ENCODE measurements at places on chromosomes 11 and 22. TPM values are rescaled to one million over a fixed set of nuclear protein-coding genes. Genes with fewer than 3 reads are reported as not detected.

DNA sequence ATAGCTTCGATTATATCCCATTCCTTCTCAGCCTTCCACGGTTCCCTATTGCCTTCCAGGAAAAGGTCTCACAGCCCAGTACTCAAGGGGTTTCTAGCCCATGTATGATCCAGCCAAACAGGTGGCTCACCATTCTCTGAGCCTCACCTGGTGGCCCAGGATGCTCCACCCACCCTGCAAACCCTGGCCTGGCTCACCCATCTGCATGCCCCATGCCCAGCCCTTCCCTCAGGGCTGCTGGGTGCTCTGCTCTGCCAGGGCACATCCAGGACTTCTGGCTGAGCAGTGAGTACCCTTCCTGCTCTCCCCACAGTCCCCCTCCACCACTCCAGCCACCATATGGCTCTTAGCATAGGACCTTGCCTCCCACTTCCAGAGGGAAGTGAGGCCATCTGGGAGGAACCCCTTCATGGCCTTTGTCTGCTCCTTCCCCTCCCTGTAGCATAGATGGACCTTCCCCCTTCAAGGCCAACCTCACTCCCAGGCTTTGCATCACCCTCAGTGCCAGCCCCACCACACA is 5.8 kb upstream of the RCOR2 start:
- no peaks in the 10 kb centered on the region for H3K36me3 ChIP-seq
- DNase-seq: no peak
- peaks cover 29% of the 10 kb centered on the region for H3K27me3 ChIP-seq

- H3K4me3 ChIP-seq: no peak overlapping the region
- DNase-seq: no peak
- H3K36me3 ChIP-seq: no peaks in the 10 kb centered on the region
- no peaks in the 10 kb centered on the region for H3K4me1 ChIP-seq
- no peaks in the 10 kb centered on the region for H3K27me3 ChIP-seq
Measured at GRCh38 chr11:64621283-64622019, 30.4 kb downstream of the SLC22A12 start.

DNA sequence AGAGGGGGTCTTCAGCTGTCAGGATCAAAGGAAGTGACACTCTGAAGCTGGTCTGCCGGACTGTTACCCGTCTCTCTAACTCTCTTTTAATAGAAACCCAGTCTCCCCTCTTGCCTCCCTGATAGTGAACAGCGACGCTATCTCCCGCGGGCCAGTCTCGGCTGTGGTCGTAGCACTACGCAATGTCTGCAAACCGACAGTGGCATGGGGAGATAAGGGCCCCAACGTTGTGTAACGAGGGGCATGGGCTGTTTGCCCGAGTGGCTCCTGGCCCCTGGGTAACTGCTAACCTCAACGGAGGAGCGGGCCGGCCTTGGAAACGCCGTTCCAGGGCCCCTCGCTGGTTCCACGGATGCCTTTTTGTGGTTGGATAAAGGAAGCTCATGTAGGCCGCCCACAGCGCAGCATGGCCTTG is 23.3 kb downstream of the ZBTB16 start:
- H3K27ac ChIP-seq: no peak overlapping the region
- H3K27me3 ChIP-seq: peaks cover 29% of the 10 kb centered on the region
- peaks cover 62% of the 10 kb centered on the region for H3K4me1 ChIP-seq
- DNase-seq: no peak

Gene TSSK2
- total RNA-seq: not detected

DNA sequence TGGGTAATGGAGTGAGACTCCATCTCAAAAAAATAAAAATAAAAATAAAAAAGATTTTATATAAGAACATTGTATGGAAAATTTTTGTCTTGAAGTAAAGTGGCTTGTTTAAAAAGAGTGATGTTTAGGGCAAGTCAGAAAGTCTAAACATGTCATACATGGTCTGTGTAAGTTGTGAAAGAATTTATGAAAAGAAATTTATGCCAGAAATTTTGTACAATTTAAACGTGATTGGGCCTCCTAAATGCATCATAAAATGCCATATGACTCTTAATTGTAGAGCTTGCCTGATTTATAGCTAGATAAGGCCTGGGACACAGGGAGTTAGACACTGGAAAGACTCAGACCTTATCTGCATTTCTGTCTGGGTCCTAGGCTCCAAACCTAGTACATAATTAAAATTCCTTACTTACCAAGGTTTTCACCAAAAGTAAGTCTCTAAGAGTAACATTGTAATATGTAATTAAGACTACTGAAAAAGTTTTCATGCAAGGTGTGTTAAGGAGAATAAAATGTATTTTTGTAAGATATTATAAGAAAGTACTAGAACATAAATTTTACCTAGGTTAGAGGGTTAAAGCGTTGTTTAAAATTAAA is 110.5 kb downstream of the AASDHPPT start:
- H3K4me1 ChIP-seq: no peaks in the 10 kb centered on the region
- no peak for DNase-seq
- no peak overlapping the region for H3K4me3 ChIP-seq
- no peaks in the 10 kb centered on the region for H3K27me3 ChIP-seq

Gene UPB1
- 0.11 TPM for total RNA-seq

- H3K27ac ChIP-seq: no peak overlapping the region
- H3K4me3 ChIP-seq: no peak overlapping the region
Measured at GRCh38 chr11:117366875-117367274, 39.2 kb downstream of the CEP164 start.

GRCh38 chr11:75632450-75632849 is 36.4 kb downstream of the MAP6 start:
- H3K4me1 ChIP-seq: no peaks in the 10 kb centered on the region
- no peak for DNase-seq
- peaks cover 61% of the 10 kb centered on the region for H3K27me3 ChIP-seq

Gene MS4A6E
- not detected for total RNA-seq

DNA sequence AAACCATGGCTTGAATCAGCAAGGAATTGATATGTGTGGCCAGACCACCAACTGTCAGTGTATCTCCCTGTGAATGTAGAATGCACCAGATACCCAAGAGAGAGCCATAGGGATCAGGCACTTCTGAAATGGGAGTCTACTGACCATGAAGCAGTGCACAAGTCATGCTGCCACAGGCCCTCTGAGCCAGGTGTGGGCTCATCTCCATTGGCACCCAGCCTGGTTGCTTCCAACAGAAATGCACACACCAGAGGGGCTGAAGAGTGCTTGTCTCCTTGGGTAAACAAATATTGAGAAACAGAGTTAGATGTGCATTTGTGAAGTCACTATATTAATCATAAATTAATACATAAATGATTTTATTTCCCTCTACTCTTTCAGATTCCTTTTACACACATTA is 28.4 kb upstream of the PANX1 start:
- H3K4me1 ChIP-seq: no peaks in the 10 kb centered on the region
- no peak for DNase-seq
- H3K27ac ChIP-seq: no peak overlapping the region

Gene TST
- total RNA-seq: 15.2 TPM

DNA sequence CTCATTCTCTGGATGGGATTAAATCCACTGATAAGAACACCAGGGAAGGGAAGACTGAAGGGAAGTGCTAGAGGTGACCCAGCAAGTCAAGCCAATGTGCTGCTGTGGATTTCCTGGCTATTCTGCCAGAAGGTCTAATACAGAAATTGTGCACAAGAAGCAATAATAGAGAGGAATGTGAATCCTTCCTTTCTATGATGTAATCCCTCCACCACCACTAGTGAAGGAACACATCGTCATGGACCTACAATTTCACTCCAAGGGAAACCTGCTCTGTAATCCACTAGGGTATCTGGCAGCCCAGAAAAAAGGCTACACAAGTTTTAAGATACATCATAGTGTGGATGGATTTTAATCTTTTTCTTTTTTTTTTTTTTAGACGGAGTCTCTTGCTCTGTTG is 17.4 kb downstream of the LARGE2 start:
- no peak overlapping the region for H3K4me3 ChIP-seq
- H3K27me3 ChIP-seq: no peaks in the 10 kb centered on the region
- H3K4me1 ChIP-seq: no peaks in the 10 kb centered on the region
- H3K27ac ChIP-seq: no peak overlapping the region
- DNase-seq: no peak

DNA sequence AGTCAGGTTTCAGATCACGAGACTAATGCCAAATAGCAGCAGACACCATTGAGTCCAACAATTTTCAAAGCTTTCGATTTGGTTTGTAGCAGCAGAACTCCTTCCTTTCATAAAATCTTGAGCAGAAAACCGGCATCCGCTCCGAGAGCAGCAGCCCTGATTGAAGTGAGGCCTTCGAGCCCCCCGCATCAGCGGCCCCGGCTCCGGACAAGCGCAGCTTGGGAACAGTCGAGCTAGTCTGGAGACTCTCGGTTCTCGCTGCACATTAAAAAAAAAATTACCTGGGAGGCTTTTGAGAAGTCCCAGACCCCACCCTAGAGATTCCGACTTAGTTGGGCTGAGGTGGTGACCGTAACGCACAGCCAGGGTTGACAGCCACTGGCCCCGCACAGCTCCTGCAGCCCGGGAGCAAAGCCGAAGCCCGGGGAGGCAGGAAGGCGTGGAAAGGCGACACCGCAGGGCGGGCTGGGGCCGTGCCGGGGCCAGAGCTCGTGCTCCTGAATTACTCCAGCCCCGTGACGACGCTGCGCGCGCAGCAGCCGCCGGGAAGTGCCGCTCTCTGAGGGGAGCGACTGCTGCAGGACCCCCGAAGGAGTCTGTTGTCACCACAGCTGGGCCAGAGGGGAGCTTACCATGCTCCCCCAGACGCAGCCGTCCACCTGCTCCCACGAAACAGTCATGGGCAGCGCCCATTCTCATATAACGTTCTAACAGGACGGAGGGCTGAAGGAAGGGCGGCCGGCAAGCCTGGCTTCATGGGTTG is 57.8 kb downstream of the SPATA19 start:
- no peak overlapping the region for H3K4me3 ChIP-seq
- peaks cover 29% of the 10 kb centered on the region for H3K27me3 ChIP-seq

DNA sequence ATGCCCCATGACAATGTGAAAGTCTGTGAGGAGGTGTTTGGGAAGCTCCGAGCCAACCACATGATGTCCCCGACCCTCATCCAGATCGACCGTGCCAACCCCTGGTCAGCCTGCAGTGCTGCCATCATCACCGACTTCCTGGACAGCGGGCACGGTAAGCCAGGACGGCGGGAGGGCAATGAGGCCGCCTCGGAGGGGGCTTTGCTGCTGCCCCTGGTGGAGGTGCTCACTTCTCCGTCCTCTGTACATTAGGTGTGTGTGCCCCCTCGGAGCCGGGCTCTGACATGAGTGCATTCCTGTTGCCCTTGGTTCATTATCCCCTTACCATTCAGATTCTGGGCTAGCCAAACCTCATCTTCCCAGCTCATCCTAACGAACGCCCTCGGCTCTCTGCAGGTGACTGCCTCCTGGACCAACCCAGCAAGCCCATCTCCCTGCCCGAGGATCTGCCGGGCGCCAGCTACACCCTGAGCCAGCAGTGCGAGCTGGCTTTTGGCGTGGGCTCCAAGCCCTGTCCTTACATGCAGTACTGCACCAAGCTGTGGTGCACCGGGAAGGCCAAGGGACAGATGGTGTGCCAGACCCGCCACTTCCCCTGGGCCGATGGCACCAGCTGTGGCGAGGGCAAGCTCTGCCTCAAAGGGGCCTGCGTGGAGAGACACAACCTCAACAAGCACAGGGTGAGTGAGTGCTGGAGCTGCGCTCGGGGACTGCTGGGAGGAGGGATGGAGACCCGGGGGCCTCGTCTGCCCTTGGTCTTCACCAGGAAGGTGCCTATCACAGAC is 13.8 kb downstream of the ADAMTS15 start:
- DNase-seq: no peak
- no peaks in the 10 kb centered on the region for H3K36me3 ChIP-seq
- peaks cover 2% of the 10 kb centered on the region for H3K27me3 ChIP-seq
- no peak overlapping the region for H3K27ac ChIP-seq

DNA sequence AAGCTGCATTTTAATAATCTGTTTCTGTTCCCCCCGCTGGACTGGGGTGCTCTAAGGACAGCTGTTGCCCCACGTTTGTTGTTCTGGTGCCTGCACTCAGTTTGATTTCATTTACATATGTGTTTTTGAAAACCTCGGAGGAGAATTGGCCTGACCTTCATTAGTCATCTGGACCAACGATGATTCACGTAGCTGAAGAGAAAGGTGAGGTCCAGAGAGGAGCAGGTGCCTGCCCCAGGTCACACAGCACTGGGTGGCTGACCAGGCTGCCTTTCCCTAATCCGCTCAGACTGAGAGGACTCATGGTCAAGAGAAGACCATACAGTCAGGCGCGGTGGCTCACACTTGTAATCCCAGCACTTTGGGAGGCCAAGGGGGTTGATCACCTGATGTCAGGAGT is 3.8 kb downstream of the CSDC2 start:
- DNase-seq: no peak
- H3K4me3 ChIP-seq: no peak overlapping the region
- H3K27me3 ChIP-seq: peaks cover 22% of the 10 kb centered on the region
- H3K27ac ChIP-seq: no peak overlapping the region

- H3K27me3 ChIP-seq: peaks cover 25% of the 10 kb centered on the region
- no peaks in the 10 kb centered on the region for H3K4me1 ChIP-seq
- no peak overlapping the region for H3K4me3 ChIP-seq
- no peak for DNase-seq
- H3K36me3 ChIP-seq: no peaks in the 10 kb centered on the region
- no peak overlapping the region for H3K27ac ChIP-seq
Measured at GRCh38 chr11:12745787-12746186, 71.6 kb downstream of the TEAD1 start.

DNA sequence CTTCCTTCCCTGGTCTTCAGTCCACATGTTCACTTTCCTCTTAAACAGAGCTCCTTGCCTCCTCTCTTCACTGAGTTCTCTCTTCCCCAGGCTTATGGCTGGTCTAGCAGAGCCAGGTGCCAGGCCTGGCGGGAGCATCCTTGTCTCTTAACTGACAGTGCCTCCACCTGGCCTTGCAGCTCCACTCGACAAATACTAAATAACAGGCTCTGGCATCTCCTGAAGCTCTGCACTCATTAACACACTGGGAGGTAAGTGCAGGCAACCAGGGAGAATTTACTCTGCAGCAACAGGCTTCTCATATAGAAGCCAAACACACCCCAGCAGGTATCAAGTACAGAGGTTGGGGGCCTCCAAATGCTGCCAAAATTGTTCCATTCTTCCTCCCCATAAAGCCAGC is 438.1 kb downstream of the SOX6 start:
- H3K27me3 ChIP-seq: no peaks in the 10 kb centered on the region
- DNase-seq: no peak
- H3K4me3 ChIP-seq: no peak overlapping the region

Gene SLC22A25
- not detected for total RNA-seq

Gene CRYAB
- not detected for total RNA-seq

Gene PRR5
- total RNA-seq: 19.8 TPM

Gene MUC2
- total RNA-seq: not detected

Gene TSPAN32
- 4.6 TPM for total RNA-seq

DNA sequence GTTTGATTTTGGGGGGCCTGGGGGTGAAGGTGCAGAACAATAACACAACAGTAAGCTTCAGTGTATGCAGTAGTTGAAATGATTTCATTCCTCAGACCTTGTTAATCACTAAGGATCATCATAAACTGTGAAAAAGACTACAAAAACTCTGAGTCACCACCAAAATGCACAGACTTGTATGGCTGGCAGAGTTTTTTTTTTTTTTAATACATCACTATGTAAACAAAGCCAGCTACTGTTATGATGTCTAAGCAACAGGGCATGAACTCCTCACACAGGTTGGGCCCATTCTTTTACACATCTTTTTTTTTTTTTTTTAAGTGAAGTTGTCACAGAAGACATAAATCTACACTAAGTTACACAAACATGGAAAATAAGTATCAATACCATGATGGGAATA is 311.9 kb downstream of the GUCY1A2 start:
- H3K27me3 ChIP-seq: no peaks in the 10 kb centered on the region
- no peak overlapping the region for H3K27ac ChIP-seq
- no peaks in the 10 kb centered on the region for H3K36me3 ChIP-seq
- H3K4me3 ChIP-seq: no peak overlapping the region

Gene CCS
- total RNA-seq: 30.4 TPM

Gene RIMBP3C
- 0.18 TPM for total RNA-seq

Gene GPR83
- total RNA-seq: 0.05 TPM
